ENCODE measurements at places on chromosomes 3 and 15. TPM values are rescaled to one million over a fixed set of nuclear protein-coding genes. Genes with fewer than 3 reads are reported as not detected.
A peak's percentile ranks its signal among the peaks of the same experiment; 100 is the strongest.

GRCh38 chr3:39029556-39029955, 22.2 kb downstream of the SCN11A start:
- no peak for DNase-seq

SLCO3A1 gene
- polyA plus RNA-seq, result 26.0 TPM

- DNase-seq, result no peak
Observed at GRCh38 chr3:47342151-47342550, 38.7 kb upstream of the PTPN23 start.

GRCh38 chr3:33246786-33247185, 28.2 kb upstream of the SUSD5 start:
- no peak for DNase-seq

DNASE1L3 gene
- polyA plus RNA-seq, result 10.7 TPM

- peak; percentile 78 for DNase-seq
Observed at GRCh38 chr3:195133462-195133861, 137.5 kb downstream of the XXYLT1 start.

DNA sequence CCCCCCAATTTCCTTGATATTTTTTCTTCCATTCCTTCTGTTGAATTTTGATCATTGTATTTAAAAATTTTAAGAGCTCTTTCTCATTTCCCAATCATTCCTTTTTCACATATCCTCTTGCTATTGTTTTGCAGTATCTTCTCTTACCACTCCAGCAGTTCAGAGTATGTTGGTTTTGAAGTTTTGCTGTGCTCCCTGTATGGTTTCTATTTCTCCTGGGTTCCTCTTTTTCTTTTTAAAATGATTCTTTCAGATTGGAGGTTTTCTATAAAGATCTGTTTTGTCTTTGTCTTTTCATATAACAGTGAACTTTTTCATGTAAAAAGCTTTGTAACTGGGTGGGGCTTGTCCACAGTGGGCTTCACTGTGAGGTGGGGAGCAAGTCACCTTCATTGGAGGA, 12.8 kb downstream of the USP3 start:
- DNase-seq, result no peak

- no peak for DNase-seq
Observed at GRCh38 chr3:159443266-159443665, 545.4 kb upstream of the IL12A start.

DNA sequence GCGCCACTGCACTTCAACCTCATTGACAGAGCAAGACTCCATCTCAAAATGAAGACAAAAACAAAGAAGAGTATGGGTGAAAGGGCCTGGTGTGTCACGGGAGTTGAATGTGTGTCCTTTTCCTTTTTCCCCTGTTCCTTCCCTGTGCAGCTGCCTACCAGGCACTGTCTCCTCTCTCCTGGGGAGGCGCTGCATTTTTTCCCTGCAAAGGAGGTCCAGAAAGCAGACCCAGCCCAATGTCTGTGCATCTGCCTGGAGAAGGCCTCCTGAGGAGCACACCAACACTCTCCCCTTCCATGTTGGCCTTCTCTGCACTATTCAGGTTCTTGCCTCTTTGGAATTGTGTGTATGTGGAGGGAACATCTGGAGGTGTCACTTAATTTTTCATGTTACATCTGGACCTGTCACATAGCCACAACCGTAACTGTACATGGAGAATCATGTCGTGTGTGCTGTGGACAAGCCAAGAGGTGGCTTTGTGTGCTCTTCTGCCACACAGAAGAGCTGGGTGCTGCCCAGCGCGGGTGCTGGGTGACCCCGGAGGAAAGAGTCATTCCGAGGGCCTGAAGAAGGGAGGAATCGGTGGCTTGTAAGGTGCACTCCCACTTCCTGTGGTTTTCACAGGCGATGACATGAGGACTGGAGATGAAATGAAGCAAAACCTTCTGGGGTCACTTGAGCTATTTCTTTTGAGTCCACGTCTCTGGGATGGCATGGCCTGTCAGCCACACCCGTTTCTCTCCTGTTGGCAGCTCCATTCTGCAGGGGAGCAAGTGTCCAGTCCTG, 46.5 kb upstream of the CGNL1 start:
- DNase-seq, result no peak

DNA sequence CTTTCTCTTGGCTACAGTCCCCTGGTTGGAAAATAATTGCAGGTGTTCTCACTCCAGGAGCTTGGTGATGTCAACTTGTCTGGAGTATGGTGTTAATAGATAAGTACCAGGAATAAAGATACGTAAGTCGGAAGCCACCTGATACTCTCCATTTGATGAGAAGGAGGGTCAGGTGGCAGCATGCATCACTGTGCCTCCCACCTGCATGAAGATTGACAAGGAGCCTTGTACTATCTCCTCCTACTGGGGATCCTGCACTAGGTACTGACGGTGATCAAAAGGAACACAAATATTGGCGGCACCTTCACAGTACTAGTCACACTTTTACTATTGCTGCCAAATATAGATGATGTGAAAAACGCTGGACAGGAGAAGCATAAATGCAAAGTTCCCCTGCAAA, 32.6 kb upstream of the GABRB3 start:
- no peak for DNase-seq

GRCh38 chr15:79918278-79918677, 21.5 kb upstream of the MTHFS start:
- no peak for DNase-seq

DNA sequence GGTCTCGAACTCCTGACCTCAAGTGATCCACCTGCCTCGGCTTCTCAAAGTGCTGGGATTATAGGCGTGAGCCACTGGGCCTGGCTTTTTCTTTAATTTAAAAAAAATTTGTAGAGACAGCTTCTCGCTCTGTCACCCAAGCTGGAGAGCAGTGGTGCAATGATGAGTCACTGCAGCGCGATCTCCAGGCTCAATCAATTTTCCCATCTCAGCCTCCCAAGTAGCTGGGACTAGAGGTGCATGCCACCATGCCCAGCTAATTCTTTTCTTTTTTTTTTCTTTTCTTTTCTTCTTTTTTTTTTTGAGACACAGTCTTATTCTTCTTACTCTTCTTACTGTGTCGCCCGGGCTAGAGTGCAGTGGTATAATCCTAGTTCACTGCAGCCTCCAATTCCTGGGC, 19.8 kb downstream of the TUBGCP4 start:
- no peak for DNase-seq

GRCh38 chr3:24680214-24680967, 185.7 kb upstream of the THRB start:
- DNase-seq, result peak; percentile 74

GRCh38 chr15:80536716-80537115, 132.5 kb downstream of the ARNT2 start:
- DNase-seq, result no peak

DNA sequence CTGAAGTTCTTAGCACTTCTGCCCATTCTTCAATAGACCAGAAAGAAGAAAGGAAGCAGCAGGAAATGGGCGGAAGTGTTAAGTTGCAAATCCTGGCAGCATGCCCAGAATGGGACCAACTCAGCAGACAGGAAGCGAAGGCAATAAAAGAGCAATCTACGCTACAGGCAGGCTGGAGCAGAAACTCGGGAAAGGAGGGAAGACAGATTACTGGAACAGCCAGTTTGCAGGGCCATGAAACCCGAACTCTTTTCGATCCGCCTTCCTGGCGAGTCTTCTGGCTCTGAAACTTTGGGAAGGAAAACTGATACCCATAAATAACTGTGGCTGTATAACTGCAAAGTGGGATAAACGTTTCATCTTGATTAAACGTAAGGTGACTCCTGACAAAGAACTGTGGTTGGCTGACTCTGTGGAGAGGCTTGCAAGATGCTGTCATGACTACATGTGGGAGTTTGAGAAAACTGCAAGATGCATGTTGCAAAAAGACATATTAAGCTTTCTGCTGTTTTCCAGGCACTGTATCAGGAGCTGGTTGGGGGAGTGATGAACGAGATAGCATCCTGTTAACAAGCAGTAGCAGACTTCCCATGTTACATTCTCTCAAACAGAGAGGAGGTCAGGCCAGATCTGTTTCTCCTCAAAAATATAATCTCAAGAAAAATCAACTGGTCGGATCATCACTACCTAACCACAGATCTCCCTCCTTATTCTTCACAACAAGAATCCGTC, 67.8 kb downstream of the FMN1 start:
- peak; percentile 93 for DNase-seq

- no peak for DNase-seq
Observed at GRCh38 chr3:18401300-18401961, 23.7 kb downstream of the SATB1 start.

DNA sequence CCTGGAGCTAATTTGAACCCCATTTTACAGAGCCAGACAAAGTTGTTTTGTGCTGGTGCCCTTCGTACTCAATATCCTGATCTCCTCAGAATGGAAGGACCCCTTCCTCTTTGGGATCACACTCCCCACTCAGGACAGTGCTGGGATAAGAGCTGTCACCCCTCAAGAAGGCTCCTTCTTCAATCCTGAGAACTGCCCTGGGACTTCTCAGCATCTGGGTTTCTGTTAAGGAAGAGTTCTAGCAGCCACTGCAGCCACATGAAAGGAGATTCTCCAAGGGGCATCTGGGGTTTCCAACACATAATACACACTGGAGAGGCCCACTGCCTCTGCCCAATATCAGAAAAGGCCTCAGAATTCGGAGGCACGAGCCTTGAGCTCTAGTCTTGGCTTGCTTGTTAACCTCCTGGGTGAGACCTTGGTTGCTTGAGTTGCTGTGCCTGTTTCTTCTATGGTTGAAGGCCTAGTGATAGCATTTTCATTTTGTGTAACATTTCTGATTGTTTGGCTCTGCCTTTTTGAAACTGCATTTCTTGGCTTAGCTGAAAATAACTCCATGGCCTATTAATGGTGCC, 78.8 kb upstream of the NMNAT3 start:
- no peak for DNase-seq

GRCh38 chr3:106826791-106827311, 550.4 kb upstream of the CCDC54 start:
- DNase-seq, result no peak

ATP11B gene
- polyA plus RNA-seq, result 24.3 TPM

GRCh38 chr3:13517253-13517977, 31.5 kb upstream of the FBLN2 start:
- DNase-seq, result no peak

DNA sequence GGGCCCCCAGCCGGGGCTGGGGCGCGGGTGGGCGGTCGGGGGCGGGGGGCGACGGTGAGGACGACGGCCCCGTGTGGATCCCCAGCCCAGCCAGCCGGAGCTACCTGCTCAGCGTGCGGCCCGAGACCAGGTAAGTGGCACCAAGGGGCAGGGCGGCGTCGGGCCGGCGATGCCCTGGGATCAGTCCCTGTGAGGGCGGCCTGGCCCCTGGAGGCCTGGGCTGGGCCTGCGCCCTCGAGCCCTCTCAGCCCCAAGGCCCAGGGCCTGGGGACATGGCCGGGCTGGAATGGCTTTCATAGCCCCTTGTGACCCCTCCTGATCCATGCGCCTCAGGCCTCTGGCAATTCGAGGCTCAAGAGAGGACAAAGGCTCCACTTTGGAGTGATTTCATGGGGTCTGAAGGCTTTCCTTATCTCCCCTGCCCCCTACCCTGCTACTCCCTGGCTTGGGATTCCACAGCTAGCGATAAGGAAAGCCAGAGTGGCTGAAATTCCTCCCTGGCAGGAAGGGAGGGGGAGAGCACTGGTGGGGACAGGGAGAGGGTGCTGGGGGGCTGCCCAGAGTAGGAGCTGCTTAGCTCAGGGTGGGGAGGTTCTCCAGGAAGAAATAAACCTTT, 418 bp downstream of the ALPK3 start:
- DNase-seq, result peak; percentile 61

GOLGA8T gene
- polyA plus RNA-seq, result not detected

- DNase-seq, result peak; percentile 63
Observed at GRCh38 chr15:76147906-76148570, 88.3 kb downstream of the TMEM266 start.

- no peak for DNase-seq
Observed at GRCh38 chr3:14959359-14959943, 12.1 kb downstream of the NR2C2 start.

GRCh38 chr3:193030276-193030675, 112.6 kb upstream of the MB21D2 start:
- no peak for DNase-seq

RGMA gene
- 3.4 TPM for polyA plus RNA-seq

DNA sequence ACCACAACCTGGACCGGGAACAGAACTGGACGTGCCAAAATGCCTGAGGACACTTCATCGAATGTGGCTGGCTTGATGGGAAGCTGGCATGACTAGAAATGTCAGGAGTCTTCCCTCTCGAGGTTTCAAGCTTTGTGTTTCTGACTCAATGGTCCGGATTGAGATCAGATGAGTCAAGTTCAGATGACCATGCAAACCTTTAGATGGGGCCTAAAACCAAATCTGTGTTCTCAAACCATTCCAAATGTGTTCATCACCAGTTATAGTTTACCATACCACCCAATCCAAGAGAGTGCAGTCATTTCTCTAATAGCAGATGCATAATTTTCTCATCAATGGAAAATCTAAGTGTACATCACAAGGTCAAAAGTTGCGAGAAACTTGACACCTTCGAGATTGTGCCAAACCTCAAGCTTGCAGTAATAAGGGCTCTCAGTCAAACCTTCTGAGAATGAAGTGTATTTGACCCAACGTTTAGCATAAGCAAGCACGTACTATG, 369.1 kb downstream of the RORA start:
- no peak for DNase-seq

PCLAF gene
- 36.2 TPM for polyA plus RNA-seq

DNA sequence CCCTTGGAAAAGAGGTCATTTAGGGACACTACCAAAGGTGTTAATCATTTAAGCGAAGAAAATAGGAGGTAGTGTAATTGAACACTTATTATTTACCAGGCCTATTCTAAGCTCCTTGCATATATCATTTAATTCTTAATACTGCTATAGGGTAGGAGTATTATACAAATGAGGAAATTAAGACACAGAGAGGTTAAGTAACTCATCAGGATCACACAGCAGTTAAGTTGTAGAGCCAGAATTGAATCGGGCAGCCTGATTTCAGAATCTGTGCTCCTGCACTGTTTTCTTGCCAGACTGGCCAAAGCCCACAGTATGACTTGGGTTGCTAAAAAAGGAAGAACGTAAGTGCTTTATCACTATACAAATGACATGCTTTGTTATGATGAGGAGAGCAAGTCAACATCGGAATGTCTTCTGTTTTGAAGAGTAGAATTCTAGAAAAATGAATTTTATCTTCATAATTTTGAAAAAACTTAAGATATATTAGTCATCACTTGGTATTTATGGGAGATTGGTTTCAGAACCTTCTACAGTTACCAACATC, 31.4 kb downstream of the HPS3 start:
- DNase-seq, result no peak

CHRNA7 gene
- 0.30 TPM for polyA plus RNA-seq

- no peak for DNase-seq
Observed at GRCh38 chr3:14147617-14148016, 22.8 kb downstream of the TMEM43 start.

All from lung (tissue), 17 donors.